ENCODE measurements at places on chromosomes 12 and 14.
A peak's percentile ranks its signal among the peaks of the same experiment; 100 is the strongest.

DNA sequence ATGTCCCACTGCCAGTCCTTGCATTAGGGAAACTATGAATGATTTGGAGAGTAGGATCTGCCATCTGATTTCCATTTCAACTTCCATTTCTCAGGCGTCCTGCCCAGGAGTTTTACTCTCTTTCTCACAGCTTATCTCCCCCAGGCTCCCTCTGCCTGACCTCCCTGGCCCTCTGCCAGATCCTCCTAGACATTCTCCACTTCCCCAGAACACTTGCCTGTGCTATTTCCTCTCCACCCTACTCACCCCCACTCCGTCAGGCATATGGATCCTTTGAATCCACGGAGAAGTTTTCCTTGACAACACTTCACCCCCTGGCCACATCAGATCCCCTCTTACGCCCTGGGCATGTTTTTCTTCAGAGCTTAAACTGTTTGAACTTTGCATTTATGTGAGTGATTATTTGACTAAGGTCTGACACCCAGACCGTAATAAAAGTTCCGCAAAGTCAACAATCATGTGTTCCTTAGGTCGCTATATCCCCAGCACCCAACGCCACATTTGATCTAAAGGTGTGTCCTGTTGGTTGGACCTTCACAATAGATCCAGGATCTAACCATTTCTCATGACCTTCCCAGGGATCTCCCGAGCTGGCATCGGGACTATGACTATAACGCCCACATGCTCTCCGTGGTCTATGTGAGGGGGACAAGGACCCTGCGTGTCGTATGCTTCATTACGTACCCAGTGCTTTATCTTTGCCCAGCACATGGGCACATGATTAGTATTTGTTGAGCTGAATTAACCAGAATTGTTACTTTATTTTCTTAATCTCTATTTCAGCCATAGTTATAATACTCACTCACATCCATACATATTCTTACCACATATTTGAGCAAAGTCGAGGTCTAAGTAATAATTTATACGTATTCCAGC is 255.8 kb upstream of the FOXN3 start:
- DNase-seq, result no peak

DNA sequence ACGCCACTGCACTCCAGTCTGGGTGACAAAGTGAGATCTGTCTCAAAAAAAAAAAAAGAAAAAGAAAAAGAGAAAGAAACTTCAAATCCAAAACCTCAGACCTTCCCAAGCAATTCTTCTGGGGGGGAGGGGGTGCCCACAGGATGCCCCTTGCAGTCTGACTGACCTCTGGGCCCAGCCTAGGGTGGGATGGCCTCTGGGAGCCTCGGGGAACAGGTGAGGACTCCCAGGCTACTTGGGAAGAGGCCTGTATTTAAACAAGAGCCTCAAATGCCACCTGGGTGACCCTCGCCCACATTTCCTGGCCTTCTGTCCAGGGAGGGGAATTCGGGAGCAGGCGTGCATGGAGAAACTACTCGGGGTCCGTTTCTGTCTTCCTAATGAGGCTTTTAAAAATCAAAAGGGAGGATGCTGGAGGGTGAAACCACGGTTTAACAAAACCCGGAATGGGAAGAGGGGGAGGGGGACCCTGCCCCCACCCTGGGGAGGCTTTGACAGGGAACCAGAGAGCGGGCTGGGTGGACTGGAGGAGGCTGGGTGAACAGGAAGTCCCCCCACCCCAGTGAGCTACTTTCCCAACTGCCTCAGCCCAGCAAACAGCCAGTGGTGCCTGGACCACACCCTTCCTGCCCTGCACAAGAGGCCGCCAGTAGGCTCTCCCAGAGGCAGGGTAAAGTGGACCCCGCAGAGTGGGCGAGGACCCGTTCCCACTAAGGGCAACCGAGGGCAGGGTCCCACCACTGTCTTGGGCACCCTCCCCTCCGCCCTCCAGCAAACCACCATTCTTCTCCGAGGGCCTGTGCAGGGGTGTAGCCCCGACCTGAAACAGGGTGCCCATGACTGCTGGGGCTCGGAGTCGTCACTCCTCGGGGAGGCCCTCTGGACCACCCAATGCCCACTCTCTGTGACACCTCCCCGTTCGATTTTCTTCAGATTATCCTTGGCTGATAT is 1.5 kb upstream of the FBRSL1 start:
- peak; percentile 62 for DNase-seq

DNA sequence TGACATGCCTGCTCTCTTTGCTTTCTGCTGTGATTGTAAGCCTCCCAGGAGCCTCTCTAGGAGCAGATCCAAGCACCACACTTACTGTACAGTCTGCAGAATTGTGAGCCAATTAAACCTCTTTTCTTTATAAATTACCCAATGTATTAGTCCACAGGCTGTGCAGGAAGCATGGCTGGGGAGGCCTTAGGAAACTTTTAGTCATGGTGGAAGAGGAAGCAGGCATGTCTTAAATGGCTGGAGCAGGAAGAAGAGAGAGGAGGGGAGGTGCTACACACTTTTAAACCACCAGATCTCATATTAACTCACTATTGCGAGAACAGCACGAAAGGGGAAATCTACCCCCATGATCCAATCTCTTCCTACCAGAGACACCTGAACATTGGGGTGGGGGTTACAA is 108.9 kb downstream of the DERA start:
- DNase-seq, result no peak

DNA sequence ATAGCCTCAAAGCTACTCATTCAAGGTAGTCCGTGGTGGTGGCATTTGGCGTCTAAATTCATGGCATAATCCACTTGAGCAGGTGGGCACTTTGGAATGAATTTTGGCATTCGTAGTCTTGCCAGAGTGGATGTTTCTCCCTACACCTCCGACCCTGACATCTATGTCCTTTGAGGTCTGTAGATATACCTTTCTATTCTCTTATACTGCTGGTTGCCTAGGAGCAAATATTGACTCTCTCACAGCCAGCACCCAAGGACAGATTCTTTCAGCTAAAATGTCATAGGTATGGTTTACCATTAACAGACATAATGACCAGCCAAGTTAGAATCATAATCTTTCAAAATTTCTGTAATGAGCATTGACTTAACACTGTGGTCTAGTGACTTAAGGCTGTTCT is 47.4 kb upstream of the FLRT2 start:
- no peak for DNase-seq

GRCh38 chr12:66164349-66164821 is 5.4 kb downstream of the TMBIM4 start:
- no peak for DNase-seq

DNA sequence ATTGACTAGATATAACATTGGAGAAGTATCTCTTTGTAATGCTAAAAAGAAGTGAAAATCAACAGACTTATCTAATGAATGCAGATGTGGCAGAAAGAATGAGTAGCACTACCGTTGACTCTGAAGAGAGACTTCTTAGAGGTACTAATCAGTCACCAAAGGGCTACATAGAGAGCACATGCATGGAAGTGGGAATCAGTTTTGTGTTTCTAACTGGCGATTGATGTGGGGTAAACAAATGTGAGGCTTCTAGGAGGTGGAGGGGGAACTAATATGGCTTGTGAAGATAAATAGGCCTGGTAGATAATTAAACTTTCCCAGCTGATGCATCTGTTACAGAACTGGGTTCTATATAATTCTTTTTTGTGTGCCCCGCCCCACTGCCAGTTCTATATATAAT is 10.5 kb downstream of the COCH start:
- no peak for DNase-seq

- no peak for DNase-seq
Observed at GRCh38 chr12:47231456-47231855, 151.7 kb upstream of the AMIGO2 start.

- DNase-seq, result no peak
Observed at GRCh38 chr12:105355752-105356151, 25.3 kb downstream of the C12orf75 start.

GRCh38 chr12:93245543-93245942 is 132.2 kb upstream of the NUDT4 start:
- no peak for DNase-seq

GRCh38 chr14:69990323-69990722 is 111.1 kb downstream of the SMOC1 start:
- DNase-seq, result no peak

GRCh38 chr12:98405805-98406366 is 109.5 kb upstream of the TMPO start:
- no peak for DNase-seq

DNA sequence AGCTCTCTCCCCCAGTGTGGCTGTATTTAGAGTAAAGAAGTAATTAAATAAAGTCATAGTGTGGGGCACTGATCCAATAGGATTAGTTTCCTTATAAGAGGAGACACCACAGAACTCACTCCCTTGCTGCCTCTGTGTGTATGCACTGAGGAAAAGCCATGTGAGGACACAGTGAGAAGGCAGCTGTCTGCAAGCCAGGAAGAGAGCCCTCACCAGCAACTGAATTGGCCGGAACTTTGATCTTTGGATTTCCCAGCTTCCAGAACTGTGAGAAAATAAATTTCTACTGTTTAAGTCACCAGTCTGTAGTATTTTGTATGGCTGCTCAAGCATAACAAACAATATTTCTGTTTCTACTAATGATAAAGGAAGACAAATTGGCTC is 368.7 kb upstream of the PRICKLE1 start:
- no peak for DNase-seq

DNA sequence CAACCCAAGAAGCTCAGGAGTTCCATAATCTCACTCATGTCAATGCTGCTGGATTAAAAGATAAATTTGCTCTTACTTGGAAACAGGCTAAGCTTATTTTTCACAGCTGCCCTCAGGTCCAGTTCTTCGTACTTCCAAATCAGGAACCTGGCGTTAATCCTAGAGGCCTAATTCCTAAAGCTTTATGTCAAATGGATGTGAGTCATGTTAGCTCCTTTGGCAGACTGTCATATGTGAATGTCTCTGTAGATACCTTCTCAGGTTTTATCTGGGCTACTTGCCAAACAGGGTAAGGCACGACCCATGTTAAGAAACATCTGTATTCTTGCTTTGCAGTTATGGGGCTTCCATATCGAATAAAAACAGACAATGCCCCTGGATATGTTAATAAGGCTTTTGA is 504.6 kb downstream of the ALG10 start:
- DNase-seq, result no peak

DNA sequence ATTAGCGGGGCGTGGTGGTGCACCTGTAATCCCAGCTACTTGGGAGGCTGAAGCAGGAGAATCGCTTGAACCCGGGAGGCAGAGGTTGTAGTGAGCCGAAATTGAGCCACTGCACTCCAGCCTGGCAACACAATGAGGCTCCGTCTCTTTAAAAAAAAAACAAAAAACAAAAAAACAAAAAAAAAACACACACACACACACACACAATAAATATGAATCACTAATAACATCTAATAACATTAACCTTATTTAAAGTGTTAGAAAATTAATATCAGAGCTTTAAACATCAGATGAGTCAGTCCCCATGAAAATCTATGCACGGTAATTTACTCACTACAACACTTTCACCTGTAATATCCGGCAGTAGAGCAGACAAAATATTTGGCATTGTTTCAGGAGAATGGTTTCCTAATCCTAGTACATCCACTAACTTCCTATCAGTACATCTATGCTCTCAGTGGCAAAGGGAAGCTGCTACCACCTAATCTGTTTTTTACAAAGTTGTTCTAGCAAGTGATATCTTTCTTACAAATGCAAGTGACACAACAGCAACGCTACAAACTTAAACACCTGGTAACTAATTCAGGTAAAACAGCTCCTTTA is 36.2 kb downstream of the MED13L start:
- DNase-seq, result no peak

GRCh38 chr14:80150301-80150700 is 61.0 kb downstream of the DIO2 start:
- no peak for DNase-seq

- DNase-seq, result no peak
Observed at GRCh38 chr12:75854681-75855309, 176.8 kb downstream of the PHLDA1 start.

GRCh38 chr12:65325183-65325582 is 46.7 kb downstream of the MSRB3 start:
- DNase-seq, result no peak

- DNase-seq, result no peak
Observed at GRCh38 chr14:33553706-33554278, 397.1 kb downstream of the EGLN3 start.

DNA sequence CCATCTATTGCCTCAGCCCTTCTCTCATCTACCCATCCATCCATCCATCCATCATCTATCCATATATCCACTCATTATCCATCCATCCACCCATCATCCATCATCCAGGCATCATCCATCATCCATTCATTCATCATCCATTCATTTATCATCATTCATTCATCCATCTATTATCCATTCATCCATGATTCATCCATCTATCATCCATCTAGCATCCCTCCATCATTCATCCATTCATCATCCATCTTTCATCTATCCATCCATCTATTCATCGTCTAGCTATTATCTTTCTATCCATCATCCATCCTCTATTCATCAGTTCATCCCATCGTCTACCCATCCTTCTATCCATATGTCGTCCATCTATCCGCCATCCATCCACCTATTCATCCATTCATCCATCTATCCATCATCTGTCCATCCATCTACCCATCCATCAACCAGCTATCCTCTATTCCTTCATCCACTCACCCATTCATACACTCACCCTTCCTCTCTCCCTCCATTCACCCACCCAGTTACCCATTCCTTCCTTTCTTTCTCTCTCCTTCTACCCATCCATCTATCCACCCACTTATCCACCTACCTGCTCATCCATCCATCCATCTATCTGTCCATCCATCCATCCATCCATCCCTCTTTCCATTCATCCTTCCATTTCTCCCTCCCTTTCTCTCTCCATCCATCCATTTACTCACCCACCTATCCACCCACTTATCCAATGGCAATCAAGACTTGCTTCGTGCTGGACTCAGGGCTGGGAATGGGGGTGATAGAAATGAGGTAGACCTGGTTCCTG is 59.3 kb downstream of the KIF26A start:
- DNase-seq, result no peak

DNA sequence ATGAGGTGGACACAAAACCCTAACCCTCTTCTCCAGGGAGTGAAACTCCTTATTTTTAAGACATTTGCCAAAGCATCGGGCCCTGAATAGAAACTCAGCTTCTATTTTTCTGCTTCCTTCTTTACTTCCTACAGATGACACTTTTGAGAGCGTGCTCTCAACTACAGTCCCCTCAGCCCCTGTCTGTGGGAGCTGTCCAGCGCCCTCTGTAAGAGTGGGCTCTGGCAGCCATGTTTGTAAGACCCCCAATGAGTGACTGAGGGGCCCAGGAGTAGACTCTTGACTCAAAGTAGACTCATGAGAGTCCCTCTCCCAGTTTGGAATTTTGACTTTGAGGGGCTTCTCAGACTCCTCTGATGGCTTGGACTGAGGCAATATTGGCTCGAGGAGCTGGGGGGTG is 25.5 kb upstream of the BATF start:
- DNase-seq, result no peak

DNA sequence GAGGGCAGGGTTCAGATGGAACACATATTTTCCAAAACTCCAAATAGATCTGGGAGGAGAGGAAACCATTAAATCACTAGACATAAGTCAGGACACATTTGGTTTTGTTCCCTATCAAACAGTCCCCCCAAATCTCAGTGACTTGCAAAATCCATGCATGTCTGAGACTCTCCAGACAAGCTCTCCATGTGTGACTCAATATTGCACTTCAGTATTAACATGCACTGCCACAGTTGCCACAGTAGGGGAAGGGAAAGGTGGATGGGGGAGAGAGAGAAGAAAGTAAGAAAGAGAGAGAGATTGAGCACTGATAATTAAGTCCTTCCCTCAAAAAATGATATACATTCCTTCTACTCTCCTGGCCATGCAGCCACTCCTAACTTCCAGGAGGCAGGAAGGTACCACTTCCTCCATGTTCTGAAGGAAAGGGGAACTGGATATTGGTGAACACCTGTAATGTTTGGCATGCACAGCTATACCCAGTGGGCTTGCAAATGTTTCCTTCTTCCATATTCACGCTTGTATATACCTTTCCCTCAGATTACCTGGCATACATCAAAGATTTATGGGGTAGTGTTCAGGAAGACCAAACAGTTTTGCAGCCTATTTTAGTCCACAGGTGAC is 310.0 kb downstream of the ZFP36L1 start:
- DNase-seq, result no peak

Measured in activated T-cell treated with anti-CD3 and anti-CD28 coated beads, Interleukin-2, amount 50 U/mL, for 24 hours (primary cell).